ENCODE measurements at places on chromosomes 11 and 22.

- DNase-seq = no peak
Observed at GRCh38 chr11:5204787-5205186, 4.3 kb upstream of the OR51V1 start.

DNA sequence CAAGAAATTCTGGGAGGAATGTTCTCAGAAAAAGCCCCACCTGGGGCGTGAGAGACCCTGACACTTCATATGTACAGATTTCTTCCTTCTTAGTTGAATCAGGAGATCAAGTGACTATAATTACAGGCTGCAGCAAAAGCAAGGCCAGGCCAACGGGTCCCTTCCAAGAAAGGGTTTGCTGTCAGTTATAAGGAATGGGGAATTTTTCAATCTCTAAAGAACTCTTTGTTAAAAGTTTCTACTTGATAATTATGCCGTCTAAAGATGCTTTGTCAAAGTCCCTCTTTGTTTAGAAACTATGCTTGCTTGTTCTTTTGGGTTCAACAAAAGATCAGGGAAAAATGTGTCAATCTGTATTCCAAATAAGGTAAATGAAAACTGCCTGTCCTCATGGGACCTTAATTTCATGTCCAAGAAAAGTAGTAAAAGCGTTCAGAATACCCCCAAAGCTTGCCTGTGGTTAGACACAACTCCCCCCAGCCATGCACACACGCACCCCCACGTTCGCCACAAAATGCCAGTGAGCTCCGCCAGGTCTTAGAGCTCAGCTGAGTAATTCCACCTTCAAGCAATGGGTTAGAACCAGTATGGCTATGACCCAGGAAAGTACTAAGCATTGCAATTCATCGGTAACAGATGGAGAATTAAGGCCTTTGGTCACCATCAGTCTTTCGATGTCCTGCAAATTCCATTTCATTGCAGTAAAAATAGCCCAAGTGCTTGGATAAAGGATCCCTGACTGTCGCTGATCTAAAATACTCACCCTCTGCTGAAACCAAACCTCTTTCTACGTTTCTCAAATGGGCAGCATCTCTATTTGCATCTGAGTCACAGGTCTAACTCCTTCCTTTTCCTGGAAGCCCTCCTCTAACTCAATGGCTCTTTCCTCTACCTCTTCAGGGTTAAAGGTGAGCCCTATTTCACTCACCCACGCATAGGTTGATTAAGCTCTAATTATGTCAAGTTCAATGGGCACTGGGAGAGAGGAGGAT, 419.2 kb upstream of the SYN3 start:
- no peak for DNase-seq

DNA sequence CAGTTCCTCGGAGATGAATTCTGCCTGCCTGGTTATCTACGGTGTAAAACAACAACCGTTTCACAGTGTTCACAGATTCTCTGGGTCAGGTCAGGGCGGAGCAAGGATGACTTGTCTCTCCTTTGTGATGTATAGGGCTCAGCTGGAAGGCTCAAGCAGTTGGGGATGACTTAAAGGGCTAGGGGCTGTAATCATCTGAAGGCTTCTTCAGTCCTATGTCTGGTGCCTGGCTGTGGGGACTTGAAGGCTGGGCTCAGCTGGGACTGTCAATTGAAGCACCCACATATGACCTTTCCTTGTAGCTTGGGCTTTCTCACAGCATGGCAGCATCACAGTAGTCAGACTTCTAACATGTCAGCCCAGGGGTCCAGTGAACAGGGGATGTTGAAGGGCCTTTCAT, 29.3 kb downstream of the EIF3F start:
- DNase-seq = no peak

GRCh38 chr11:126653040-126653439, 297.6 kb downstream of the ST3GAL4 start:
- DNase-seq = no peak

GRCh38 chr11:66466225-66467033, at the start of gene PELI3:
Gene PELI3, plus strand, starts transcription at chr11:66466905. Its CDS starts 1,224 bp downstream, at chr11:66468129.
- DNase-seq = peak; percentile 93

DNA sequence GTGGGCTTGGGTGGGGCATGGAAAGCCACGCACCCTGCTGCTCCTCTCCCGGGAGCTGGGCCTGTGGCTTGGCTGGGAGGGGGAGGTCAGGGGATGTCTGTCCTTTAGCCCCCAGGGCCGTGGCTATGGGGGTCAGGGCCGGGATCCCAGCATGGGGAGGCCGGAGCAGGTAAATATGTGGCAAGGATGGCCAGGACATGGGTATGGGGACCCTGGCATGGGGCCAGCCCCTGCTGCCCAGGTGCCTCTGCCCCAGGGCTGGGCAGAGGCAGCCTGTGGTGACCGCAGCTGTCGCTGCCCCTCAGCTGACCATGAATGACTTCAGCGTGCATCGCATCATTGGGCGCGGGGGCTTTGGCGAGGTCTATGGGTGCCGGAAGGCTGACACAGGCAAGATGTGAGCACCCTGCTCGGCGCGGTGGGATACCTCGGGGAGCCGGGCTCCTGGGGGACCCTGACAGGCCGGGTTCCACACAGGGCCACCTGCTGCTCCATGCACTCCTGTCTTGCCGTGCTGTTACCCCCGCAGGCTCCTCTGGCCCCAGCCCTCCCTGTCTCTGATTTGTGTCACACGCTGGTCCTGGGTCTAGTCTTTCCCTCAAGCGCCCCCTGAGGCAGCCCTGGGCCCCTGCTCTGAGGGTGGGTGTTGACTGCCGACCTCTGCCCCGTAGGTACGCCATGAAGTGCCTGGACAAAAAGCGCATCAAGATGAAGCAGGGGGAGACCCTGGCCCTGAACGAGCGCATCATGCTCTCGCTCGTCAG, 8.1 kb upstream of the ANKRD13D start:
- no peak for DNase-seq

GRCh38 chr11:94549146-94549545, 5.4 kb downstream of the FUT4 start:
- DNase-seq = no peak

DNA sequence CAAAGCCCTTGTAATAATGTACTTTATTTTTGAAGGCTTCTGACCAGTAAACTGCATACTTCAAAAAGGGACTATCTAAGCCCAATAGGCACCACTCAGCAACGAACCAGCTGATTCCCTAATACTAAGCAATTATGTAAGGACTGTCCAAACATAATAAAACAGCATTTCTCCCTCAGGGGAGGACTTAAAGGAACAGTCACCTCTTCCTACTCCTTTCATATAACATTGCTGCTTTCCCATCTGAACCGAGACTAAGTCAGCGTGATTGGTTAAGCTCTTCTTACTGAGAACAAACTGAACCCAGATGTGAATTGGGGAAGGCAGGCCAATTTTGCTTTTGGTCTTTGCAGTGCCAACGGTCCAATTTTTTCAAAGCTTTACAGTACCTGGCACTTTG, 420.0 kb downstream of the METTL15 start:
- no peak for DNase-seq

GRCh38 chr11:32385998-32386397, 49.3 kb downstream of the WT1 start:
- no peak for DNase-seq

- DNase-seq = no peak
Observed at GRCh38 chr22:46961591-46962295, 199.3 kb downstream of the TBC1D22A start.

- DNase-seq = no peak
Observed at GRCh38 chr11:101429703-101430540, 153.9 kb downstream of the TRPC6 start.

GRCh38 chr11:2932850-2933251, 3.6 kb upstream of the PHLDA2 start:
- DNase-seq = no peak

GRCh38 chr22:38607680-38608079, 37.7 kb upstream of the DMC1 start:
- DNase-seq = no peak

GRCh38 chr22:34055525-34056200, 135.4 kb upstream of the LARGE1 start:
- DNase-seq = no peak

DNA sequence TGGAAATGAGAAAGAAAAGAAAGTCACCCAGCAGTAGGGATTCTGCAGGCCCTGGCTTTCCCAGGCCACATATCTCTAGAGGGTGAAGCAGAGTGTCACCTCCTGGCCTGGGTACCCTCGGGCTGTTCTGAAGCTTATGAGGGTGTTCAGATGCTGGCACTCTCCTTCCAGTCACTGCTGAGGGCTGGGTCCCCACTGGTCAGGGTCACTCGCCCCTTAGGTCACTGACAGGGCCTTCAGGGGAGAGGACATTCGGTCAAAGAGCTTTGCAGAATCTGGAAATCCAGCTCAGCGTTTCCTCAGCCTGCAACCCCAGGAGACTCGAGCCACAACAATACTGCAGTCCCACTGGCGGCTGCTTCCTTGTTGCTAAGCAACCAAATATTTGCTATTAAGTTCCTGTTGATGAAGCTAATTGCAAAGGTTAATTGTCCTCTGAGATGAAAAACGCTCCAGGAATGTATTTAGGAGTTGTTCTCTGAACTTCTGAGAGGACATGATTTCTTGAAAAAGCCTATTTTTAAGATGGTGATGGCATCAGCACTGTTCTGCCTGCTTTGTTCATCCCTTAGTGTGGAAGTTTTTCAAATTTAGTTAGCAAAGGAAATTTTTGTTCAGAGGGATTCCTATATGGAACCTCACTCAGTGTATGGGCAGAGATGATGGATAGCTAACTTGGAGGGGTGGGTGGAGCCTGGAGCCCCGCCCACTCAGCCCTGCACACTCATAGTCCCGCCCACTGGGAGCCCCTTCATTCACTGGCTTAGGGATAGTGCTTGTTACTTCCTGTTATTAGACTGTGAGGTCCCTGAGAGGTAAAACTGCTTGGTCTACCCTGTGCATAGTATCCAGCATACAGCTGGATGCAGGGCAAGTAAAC, 109.2 kb downstream of the CSNK2A3 start:
- DNase-seq = no peak

GRCh38 chr11:95465887-95466286, 234.9 kb upstream of the SESN3 start:
- no peak for DNase-seq

GRCh38 chr11:12235947-12236743, 125.8 kb downstream of the MICAL2 start:
- no peak for DNase-seq

- DNase-seq = no peak
Observed at GRCh38 chr11:12634329-12634728, 39.9 kb upstream of the TEAD1 start.

GRCh38 chr11:68312780-68313573, 586 bp downstream of the LRP5 start:
- peak; percentile 31 for DNase-seq

DNA sequence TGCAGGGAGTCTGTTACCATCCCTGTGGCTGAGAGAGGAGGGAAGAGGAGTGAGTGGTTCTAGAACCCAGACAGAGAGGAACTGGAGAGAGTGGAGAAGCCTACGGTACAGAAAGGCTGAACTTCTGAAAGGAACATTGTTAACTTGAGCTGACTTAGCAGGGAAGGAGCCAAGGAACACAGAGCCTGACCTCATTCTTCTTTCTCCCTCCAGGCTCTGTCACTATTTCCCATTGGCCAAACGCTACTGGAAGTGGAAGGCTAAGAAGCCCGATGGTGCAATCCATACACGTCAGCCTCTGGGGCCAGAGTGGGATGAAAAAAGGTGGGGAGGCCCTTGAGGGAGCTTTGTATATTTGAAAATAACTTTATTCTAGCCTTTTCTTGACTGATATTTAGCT, 16.5 kb upstream of the WT1 start:
- no peak for DNase-seq

GRCh38 chr22:50009765-50010675, 2.5 kb downstream of the IL17REL start:
- DNase-seq = peak; percentile 65

DNA sequence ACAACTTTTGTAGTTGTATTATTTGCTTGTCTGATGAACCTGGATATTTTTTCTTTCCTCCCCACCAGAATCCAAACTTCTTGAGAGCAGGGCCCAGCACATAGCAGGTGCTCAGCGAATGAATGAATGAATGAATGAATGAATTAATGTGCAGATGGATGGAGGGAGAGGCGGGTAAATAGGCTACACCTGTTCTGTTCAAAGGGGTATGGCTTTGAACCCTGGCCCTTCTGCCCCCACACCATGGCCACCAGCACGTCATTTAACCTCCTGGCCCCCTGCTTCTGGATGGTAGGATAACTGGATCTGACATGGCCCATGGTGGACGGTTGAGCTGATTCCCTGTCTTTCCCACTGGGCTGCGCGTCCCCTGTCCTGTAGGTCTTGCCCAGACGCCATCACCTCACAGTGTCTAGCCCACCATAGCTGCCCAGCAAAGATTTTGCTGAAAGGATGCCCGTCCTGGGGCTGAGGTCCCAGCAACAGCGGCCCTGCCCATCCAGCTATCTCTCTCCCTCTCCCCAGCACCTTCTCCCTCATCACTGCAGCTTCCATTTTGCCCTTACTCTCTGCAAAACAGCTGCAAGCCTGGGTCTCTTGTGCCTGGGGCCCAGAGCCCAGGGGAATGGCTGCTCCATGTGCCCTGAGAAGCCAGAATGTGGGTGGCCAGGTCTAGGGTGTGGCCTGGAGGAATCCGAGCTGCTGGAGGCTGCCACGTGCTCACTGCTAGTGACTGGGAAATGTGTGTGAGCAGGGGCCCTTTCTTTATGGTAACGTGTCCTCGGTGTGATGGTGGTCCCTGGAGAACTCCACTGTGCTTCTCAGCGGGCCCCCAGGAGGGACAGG, 49.3 kb upstream of the LINC01488 start:
- no peak for DNase-seq

DNA sequence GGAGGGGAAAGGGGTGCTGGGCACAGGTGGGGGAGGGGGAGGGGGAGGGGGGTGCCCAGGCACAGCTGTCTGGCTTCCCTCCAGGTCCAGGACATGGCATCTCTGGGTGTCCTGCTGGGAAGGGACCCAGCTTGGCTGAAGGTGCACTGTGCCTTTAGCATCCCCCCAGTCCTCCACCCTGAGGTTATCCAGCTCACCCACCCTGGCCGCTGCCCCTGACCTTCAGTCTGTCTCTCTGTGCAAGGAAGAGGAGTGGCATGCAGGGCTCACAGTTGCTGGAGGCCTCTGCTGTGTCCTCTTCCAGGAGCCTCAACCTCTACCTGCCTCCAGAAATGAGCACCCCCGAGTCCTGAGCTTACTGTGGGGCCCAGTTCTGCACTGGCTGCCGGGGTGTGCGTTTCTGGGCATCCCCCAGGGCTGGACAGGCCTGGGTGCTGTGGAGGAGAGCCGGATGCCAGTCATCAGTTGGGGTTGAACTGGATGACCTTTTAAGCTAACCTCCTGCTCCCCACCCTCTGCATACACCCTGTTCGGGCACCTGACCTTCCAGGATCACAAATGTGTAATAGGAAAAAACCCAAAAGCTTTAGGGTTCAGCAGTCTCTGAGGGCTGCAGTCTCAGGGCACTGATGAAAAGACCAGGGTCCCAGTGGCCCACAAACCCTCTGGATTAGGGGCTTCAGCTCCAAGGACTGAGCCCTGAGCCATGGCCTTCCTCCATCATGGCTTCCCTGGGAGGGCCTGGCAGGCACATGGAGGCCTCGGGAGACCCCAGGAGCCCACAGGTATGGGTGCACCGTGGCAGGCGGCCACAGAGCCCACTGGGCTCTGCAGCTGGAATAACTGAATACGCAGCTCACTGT, 9.6 kb upstream of the CTSD start:
- no peak for DNase-seq

- DNase-seq = no peak
Observed at GRCh38 chr11:79052544-79052943, 388.3 kb downstream of the TENM4 start.
